ENCODE measurements at places on chromosomes 12 and 14.

DNA sequence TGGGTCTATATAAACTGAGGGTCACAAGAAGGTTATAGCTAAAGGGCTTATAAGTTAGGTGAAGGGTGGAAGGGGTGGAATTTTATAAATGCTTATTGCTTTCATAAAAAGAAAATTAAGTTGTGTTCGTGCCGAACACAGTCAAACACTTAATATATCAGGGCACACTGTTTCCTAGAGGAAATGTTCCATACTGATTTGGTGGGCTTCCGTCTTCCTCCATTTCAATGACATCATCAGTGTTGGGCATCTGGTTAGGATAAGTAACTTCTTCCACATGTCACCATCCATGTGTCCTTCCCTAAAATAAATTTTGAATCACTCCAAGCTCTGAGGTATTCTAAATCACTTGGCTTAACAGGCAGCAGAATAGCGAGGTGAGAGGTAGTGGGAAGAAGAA is 466.4 kb downstream of the MED13L start:
- no peak for DNase-seq

DNA sequence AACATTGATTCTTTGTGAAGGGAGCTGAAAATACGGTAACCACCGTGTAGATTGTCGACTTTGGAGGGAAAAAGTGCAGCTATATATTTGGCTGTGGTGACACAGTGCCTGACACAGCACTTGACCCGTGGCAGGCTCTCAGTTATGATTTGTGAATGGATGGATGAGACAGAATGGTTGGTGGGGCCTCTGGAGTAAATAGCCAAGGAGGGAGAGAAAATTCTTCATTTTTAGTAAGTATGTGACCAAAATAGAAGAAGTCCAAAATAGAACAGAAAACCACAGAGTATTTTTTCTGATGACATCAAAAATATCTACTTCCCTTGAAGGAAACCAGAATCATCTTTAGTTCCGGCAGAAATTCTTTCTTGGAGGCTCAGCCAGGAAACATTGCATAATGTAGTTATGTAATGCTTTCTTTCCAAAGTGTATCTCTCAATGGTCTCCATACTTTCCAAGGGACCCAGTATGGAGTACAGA is 82.0 kb upstream of the WSCD2 start:
- DNase-seq: no peak

GRCh38 chr14:105336477-105337287 is 22.1 kb downstream of the PACS2 start:
- DNase-seq: no peak

- DNase-seq: no peak
These were observed 21.3 kb upstream of the RHOJ start for GRCh38 chr14:63182968-63183367.

- no peak for DNase-seq
These were observed 1.1 kb upstream of the RHOF start for GRCh38 chr12:121794534-121795033.

DNA sequence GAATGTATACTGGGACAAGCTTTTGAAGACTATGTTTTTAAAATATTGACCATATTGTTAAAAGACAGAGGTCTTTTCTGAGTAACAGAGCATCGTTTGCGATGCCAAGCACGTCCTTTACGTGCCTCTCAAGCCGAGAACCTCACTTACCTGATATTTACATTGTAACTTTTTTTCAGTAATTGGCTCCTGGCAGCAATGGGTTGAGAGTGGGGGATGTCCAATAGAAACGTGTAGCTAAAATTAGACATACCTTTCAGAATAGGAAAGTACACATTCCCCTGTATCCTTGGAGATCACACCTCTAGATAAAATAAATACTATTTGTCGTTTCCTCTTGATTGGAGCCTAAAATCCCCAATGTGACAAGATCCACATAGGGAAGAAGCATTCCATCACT is 222.2 kb upstream of the RGS6 start:
- no peak for DNase-seq

- DNase-seq: no peak
These were observed 325.6 kb downstream of the NUAK1 start for GRCh38 chr12:105813201-105813600.
